ENCODE measurements at places on chromosomes 13 and 19.

DNA sequence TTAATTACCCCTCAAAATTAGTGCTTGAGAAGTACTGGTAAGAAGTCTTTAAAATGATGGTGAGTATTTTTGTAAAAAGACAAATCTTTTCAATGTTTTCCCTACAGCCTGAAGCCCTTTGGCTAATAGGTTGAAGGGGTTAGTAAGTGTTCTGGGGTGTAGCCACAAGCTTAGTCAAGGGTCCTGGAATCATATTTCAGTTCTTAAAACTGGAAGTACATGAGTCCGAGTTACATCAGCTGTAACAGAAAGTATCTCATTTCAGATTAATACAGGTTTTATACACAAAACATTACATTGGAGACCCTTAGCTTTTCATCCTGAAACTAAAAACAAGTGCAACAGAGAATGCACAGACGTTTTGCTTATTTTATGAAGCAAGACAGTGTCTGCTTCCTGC, 52.7 kb upstream of the TEX29 start:
- DNase-seq: no peak

DNA sequence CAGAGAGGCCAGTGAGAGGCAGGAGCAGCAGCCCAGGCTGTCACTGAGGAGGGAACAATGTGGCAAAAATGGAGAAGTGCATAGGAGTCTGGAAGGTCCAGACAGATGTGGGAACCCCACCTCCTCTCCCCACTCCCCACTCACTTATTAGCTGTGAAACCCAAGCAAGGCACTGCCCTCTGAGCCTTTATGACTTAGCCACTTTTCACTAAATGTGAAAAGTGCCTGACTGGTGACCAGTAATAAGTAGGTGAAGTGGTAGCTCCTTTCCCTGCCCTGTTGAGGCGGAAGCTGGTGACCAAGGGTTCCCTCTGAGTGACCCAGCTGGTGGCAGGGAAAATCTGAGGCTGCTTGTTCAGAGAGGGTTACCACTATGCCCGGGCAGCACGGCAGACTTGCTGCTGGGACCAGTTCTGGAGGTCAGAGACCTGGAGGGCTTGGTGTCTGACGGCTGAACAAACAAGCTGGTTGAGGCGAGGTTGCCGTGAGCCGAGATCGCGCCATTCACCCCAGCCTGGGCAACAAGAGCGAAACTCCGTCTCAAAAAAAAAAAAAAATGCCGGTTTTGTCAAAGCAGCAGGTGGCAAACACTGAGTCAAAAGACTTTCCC, 80.0 kb downstream of the ZNF429 start:
- DNase-seq: no peak

- no peak for DNase-seq
Measured at GRCh38 chr13:94232161-94232950, 247.1 kb downstream of the DCT start.

DNA sequence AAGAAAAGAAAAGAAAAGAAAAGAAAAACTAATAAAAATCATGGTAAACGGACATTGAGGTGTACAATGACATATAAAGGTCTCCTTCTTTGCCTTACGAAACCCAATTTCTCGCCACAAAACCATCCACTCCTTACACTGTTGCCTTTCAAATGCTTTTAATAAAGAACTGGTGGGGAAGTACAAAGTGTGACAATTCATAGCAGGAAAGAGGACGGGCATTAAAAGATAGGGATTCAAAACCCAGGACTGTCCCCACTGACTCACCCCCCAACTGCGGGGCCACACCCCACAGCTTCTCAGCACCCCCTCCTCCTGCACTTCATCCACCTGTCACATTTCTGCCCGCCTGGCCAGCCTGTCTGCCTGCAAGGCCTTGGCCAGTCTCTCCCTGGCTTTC, 2.4 kb downstream of the MBD3L2B start:
- no peak for DNase-seq

DNA sequence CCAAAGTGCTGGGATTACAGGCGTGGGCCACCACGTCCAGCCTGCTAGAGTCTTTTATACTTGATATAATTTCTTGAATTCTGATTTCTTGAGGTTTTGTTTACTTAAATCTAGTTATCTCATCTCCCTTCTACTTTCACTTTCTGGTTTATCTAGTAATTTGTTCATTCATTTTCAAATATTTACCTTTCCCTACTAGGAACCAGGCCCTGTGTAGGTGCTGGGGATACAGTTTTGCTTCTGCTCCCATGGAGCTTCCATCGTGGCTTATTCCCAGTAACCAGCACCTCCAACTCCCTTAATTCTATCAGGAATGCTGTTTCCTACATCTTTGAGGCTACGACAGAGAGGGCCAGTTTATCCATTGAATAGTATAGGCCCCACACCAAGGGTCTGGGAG, 24.1 kb upstream of the TRIM13 start:
- DNase-seq: no peak

- DNase-seq: no peak
Measured at GRCh38 chr19:54952591-54953344, 5.4 kb upstream of the NLRP7 start.

DNA sequence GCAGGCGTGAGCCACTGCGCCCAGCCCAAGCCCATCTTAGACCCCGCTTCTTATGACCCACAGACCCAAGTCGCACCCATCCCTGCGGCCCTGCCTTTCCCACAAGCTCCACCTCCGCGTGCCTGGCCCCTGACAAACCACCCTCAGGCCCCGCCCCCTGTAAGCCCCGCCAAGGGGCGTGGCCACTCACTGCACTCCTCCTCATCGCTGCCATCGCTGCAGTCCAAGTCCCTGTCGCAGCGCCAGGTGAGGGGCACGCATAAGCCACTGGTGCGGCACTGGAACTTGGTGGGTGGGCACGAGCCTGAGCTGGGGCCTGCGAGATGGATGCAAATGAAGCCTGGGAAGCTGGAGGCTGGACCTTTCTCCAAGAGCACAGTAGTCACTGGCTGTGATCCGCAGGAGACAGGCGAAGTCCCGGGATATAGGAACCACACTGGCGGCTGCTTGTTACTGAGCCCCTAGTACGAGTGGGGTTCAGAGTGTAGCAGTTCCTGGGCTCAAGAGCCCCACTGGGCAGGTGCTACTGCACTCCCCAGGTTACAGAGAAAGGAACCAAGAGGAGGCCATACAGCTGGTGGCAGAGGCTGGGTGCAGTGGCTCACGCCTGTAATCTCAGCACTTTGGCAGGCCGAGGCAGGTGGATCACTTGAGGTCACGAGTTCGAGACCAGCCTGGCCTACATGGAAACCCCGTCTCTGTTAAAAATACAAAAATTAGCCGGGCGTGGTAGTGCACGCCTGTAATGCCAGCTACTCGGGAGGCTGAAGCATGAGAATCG, 3.1 kb downstream of the CD320 start:
- DNase-seq: no peak

GRCh38 chr13:43469791-43470190, 317.0 kb downstream of the ENOX1 start:
- no peak for DNase-seq

DNA sequence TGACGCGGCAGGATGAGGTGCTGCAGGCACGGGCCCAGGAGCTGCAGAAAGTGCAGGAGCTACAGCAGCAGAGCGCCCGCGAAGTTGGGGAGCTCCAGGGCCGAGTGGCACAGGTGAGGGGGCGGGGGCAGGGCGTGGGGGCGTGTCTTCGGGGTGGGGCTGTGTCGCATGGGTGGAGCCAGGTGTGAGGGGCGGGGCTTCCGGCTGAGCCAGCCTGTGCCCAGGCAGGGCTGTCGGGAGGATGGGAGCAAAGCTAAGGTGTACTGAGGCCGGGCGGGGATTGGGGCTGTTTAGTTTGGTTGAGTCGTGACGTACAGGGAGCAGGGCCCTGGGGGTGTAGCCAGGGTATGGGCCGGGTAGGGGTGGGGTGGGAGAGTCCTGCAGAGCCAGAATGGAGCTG, 62.3 kb downstream of the KCNC3 start:
- DNase-seq: no peak

- DNase-seq: no peak
Measured at GRCh38 chr13:99256283-99256682, 1.9 kb downstream of the GPR18 start.
